ENCODE measurements at places on chromosomes 13 and 19. TPM values are rescaled to one million over a fixed set of nuclear protein-coding genes. Genes with fewer than 3 reads are reported as not detected.

The C1QTNF9B gene
- total RNA-seq: 2.6 TPM

The MYO16 gene
- not detected for total RNA-seq

The ZNF626 gene
- 12.9 TPM for total RNA-seq

The MISP gene
- total RNA-seq: 0.86 TPM

The CBLC gene
- 0.58 TPM for total RNA-seq

The LGALS7 gene
- total RNA-seq: not detected

The RSPH6A gene
- total RNA-seq: not detected

The HIPK4 gene
- not detected for total RNA-seq

The NAA16 gene
- 11.5 TPM for total RNA-seq

The GPATCH1 gene
- total RNA-seq: 3.5 TPM

The CACNG6 gene
- 1.2 TPM for total RNA-seq

The PLIN4 gene
- total RNA-seq: 1.2 TPM

The BABAM1 gene
- total RNA-seq: 131 TPM

The RFX2 gene
- total RNA-seq: 3.2 TPM

The POSTN gene
- 194 TPM for total RNA-seq

The C19orf81 gene
- not detected for total RNA-seq

Data from myometrial cell (primary cell).